ENCODE measurements at places on chromosomes 13 and 19.

DNA sequence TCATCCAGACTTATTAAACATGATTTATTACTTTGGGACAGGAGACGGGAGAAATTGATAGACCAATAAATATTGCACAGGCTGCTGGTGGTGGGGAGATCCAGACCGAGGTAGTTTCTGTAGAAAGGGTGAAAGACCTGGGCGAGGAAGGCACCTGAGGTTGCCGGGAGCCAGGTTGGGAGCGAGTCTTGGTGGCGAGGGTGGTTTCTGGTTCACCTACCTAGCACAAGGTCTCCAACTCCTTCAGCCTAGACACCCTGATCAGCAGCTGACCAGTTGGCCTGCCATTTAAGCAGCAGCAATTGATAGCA lies 7.0 kb downstream of the EMP3 start:
- no peak for DNase-seq

GRCh38 chr13:24684600-24684998 lies 4.4 kb downstream of the ATP12A start:
- DNase-seq: no peak

DNA sequence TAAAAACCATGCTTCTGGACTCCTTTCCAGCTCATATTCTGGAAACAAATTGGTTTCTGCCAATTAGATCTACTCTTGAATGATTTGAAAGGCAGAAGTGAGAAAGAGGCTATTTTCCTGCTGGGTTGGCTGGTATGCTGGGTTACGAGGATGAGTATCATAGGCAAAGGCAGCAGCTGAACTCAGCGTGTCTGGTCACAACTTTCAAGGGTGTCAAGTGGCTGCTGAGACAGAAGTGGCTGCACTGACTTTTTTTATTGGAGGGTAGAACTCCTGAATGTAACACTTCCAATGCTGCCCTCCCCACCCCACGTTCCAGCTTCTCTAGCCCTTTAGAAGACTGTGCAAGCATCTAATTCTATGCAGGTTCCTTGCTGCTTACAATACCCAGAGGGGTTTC lies 8.3 kb upstream of the DZIP1 start:
- DNase-seq: no peak

GRCh38 chr19:9586764-9587163 lies 2.5 kb upstream of the ZNF121 start:
- DNase-seq: peak; percentile 73

DNA sequence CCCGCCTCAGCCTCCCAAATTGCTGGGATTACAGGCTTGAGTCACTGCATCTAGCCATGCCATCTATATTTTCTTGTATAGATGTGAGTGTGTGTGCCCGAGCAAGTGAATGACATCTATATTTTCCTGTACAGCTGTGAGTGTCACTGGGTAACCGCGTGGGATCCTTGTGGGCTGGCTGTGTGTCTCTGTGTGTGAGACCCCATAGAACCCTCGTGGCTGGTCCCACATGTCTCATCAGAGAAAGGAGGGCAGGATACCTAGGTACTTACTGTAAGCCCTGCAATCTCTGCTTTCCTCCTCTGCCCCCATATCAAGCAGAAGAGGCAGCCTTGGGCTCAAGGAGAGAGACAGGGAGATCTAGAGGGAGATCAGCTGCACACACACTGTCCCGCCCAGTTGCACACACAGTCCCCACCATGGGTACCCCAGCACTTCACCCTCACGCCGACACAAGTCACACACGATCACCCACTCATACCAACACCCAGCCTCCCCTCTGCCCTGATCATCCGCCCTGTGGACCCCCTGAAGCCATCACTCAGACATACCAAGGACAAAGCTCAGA lies 655 bp downstream of the DENND1C start:
- DNase-seq: peak; percentile 31

Measured in CD4-positive, alpha-beta T cell treated with Interferon alpha-2 for 1 hour (primary cell).